ENCODE measurements at places on chromosomes 4 and X.

DNA sequence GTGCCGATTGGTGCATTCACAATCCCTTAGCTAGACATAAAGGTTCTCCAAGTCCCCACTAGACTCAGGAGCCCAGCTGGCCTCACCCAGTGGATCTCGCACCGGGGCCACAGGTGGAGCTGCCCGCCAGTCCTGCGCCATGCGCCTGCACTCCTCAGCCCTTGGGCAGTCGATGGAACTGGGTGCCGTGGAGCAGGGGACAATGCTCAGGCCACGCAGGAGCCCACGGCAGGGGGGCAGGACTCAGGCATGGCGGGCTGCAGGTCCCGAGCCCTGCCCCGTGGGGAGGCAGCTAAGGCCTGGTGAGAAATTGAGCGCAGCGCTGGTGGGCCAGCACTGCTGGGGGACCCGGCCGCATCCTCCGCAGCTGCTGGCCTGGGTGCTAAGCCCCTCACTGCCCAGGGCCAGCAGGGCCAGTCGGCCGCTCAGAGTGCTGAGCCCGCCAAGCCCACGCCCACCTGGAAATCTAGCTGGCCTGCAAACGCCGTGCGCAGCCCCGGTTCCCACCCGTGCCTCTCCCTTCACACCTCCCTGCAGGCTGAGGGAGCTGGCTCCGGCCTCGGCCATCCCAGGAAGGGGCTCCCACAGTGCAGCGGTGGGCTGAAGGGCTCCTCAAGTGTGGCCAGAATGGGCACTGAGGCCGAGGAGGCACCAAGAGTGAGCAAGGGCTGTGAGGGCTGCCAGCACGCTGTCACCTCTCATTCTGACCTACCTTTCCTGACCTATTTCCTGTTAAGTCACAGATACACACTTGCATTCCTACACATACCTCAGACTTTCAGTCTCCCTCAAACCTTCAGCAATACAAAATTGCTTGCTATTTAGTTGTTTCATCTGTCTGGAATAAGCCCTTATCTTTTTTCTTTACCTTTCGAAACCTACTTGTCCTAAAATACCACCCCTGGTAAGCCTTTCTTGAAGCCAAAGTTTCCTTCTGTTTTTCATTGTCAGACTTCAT lies 20.7 kb downstream of the UBE2K start:
- DNase-seq = no peak

- no peak for DNase-seq
Measured at GRCh38 chr4:78899302-78899701, 39.9 kb downstream of the PAQR3 start.

DNA sequence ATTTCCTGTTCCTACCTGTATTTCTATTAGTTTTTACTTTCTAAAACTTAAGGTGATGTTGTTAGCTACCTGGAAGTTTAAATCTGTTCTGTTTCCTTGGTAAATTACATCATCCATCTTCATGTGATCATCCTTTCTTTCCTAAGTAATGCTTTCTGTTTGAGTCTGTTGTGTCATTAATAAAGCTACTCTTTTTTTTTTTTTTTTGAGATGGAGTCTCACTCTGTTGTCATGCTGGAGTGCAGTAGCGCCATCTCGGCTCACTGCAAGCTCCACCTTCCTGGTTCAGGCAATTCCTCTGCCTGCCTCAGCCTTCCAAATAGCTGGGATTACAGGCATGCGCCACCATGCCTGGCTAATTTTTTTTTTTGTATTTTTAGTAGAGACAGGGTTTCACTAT lies 73.3 kb downstream of the FIP1L1 start:
- DNase-seq = no peak

DNA sequence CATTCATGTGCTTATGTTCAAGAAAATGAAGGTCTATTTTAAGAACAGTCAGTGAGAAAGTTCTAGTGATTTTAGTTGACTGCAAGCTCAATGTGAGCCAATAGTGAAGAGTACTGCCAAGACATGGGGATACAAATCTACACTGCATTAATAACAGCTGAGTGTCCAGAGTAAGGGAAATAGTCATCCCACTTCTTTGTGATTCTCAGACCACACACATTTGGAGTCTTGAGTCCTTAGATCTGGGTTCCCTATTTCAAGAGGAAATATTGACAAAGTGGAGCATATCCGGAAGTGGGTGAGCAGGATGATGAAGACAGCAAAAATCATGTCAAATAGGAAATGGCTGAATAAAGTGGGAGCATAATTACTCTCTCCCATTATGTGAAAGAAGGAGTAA lies 171.1 kb downstream of the LARP7 start:
- no peak for DNase-seq

DNA sequence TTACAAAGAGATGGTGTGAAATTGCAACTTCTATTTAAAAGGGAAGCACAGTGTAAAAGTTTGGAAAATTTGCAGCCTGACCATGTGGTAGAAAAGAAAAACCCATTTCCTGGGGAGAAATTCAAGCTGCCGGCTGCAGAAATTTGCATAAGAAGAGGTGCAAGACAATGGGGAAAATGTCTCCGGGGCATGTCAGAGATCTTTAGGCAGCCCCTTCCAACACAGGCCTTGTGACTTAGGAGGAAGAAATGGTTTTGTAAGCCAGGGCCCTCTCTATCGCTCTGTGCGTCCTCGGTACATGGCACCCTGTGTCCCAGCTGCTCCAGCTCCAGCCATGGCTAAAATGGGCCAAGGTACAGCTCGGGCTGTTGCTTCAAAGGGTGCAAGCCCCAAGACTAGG lies 40.4 kb downstream of the CCDC158 start:
- no peak for DNase-seq
